ENCODE measurements at places on chromosomes 11 and 22.

- no peak for DNase-seq
Observed at GRCh38 chr11:99571094-99571493, 550.3 kb downstream of the CNTN5 start.

DNA sequence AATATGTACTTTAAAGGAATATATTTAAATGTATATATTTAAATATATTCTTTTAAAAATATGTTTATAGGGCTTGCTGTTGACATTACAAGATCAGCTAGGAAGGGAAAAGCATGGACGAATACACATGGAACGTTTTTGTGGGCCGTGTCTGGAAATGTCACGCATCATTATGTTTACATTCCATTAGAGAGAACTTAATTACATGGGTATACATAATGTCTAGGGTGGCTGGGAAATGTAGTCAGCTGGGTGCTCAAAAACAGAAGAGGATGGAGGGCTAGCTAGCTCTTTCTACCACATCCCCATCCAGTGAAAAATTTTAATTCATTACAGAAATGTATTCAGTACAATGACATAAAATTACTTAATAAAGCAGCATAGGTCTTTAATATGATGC is 371.2 kb downstream of the DYNC2H1 start:
- DNase-seq: no peak

GRCh38 chr11:12090061-12090591 is 20.3 kb upstream of the MICAL2 start:
- peak; percentile 98 for DNase-seq

DNA sequence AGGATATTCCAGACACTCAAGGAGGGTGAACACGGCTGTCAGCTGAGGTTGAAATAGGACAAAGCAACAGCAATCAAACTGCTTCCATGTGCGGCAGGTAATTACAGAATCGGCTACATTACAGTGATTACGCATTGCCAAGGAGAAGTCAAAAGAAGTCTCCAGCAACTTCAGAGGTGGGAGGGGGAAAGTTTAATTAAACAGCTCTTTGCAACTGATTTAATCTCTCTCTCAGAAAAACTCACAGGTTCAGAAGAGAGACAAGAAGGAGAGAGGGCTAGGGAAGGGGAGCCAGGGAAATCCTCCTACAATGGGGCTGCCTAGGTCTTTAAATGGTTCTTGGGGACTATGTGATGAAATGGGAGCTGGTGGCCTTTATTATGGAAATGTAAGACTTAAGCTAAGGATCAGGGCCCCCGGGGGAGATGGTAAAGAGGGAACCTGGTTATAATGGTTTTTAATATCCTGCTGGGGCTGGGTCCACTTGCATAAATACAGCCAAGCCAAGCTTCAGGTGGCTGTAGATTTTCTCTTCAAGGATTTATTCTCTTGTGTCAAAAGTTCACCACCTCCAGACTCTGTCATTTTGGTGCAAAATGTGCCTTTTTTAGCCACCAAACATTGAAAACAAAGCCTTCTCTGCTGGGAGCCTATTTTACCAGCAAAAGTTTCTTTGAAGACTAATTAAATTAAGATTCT is 354.7 kb upstream of the NARS2 start:
- DNase-seq: no peak

DNA sequence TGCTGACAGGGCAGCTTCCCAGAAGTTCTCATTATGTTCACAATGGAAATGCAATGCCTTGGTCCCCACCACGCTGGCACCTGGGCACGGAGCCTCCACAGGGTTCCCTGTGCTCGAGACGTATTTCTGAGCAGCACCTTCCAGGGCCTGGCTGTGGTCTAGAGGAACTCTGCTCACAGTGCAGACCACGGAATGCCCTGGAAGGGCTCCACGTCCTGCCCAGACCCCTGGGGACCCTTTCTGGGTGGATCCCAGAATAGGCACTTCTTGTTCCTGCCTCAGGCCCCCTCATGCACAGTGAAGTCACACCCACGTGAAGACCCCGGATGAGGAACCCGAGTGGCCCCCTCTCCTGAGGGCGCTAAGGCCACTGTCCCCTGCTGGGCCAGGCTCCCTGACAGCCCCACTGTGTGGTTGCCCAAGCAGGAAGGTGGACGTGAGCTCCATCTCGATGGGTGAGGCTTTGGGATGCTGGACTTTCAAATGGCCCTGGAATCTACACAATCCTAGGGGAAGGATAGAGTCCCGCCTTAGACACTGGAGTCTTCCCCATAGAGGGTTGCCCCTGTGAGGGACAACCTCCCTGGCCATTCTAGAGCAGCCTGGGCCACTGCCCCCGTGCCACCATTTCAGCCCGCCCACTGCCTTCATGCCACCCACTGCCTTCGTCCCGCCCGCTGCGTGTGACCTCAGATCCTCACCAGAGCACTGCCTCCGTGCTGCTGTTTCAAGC is 1106.8 kb downstream of the BRD1 start:
- DNase-seq: no peak

GRCh38 chr11:94641167-94641761 is 74.1 kb downstream of the PIWIL4 start:
- no peak for DNase-seq

- DNase-seq: no peak
Observed at GRCh38 chr11:76632492-76632891, 38.1 kb downstream of the LRRC32 start.

GRCh38 chr22:36510966-36511881 is 4.4 kb upstream of the FOXRED2 start:
- no peak for DNase-seq

GRCh38 chr11:19253153-19253745 is 12.5 kb upstream of the E2F8 start:
- DNase-seq: no peak

GRCh38 chr22:24156141-24156912 is 25.0 kb upstream of the SUSD2 start:
- DNase-seq: no peak

DNA sequence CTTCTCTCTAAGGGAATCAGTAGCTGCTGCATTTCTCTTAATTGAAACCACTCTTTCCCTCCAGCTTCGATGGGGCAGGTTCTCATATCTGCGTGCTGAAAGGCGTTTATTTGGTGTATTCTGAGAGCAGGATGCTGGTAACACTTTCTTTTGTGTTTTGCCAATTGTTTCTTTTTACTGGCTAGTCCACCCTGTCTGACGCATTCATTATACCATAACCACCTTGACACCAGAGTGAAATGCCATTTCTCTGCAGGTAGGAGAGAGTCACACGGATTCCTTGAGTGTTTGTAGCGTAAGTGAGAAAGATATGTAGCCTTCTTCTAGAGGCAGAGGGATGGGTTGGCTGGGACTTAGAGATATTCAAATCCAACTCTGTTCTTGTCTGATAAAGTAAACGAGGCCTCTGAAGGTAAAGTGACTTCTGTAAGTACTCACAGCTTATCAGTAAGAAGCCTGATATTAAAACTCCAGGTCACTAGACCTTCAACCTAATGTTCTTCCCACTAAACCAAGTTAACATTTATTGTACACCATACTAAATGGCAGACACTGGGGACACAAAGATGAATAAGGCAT is 21.4 kb downstream of the CD44 start:
- no peak for DNase-seq

DNA sequence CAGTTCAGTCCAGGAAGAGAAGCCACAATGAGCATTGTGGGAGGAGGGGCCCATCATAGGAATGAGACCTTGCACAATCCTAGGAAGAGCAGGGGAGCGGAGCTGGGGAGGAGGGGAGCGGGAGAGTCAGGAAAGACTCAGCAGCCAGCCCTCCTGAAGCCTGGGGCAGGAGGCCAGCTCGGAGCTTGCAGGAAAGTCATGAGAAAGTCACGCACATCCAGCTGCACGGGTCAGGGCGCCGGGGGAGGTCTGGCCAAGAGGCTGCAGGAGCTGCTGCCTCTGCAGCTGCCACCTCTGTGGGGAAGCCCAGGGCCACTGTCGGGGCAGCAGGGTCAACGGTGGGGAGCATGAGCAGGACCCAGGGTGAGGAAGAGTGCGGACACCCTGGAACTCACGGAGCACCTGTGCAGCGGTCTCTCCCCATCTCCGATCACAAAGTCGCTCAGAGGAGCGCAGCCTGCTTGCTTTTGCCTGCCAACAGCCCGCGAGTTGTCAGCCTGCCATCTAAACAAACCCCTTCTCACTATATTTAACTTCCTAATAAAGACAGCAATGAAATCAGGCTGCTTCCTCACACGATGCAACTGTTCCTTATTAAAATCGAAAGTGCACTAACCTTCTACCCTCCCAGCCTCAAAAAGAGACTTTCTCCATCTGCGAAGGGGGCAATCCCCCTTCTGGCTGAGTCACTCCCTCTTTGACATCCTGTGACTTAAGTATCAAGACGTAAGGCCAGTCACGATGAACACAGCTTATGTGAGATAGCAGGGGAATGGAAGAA is 52.9 kb upstream of the RTL6 start:
- no peak for DNase-seq

DNA sequence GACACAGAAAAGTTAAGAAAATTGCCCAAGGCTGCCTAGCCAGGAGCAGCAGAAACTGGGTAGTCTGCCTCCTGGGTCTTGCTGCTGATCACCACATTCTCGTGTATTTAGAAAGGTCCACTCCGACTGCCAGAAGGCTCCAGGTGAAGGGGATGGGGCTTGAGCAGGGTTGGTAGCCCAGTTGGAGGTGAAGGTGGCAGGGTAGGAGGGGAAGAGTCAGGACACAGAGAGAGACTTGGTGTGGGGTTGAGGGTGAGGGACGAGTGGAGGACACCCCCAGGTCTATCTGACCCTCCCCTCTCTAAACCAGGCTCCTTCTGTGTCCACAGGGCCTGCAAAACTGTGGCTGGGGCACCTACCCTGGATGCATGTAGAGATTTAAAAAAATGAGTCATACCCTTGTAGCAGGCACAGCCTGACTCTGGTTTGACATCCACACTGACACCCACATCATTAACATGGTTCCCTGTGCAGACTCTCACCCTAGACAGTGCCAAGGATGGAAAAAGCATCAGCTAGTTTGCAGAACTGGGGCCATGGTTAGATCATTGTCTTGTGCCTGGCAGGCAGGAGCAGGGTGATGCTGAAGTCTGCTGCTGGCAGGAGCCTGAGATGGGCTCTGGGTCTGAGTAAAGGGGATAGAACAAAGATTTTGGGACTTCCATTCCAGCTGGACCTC is 273.2 kb downstream of the TENM4 start:
- no peak for DNase-seq

DNA sequence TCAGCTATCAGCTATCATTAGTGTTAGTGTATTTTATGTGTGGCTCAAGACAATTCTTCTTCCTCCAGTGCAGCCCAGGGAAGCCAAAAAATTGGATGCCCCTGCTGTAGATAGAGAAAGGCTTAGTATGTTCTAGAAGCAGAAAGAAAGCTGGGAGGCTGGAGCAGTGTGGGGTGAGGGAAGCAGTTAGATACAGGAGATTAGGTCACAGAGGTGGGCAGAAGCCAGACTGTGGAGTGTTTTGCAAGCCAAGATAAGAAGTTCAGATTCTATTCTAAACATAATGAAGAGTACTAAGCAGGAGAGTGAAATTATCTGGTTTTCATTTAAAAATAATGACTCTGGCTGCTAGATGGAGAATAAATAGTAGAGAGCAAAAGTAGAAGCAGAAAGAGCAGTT is 381.7 kb downstream of the DCDC1 start:
- DNase-seq: no peak

DNA sequence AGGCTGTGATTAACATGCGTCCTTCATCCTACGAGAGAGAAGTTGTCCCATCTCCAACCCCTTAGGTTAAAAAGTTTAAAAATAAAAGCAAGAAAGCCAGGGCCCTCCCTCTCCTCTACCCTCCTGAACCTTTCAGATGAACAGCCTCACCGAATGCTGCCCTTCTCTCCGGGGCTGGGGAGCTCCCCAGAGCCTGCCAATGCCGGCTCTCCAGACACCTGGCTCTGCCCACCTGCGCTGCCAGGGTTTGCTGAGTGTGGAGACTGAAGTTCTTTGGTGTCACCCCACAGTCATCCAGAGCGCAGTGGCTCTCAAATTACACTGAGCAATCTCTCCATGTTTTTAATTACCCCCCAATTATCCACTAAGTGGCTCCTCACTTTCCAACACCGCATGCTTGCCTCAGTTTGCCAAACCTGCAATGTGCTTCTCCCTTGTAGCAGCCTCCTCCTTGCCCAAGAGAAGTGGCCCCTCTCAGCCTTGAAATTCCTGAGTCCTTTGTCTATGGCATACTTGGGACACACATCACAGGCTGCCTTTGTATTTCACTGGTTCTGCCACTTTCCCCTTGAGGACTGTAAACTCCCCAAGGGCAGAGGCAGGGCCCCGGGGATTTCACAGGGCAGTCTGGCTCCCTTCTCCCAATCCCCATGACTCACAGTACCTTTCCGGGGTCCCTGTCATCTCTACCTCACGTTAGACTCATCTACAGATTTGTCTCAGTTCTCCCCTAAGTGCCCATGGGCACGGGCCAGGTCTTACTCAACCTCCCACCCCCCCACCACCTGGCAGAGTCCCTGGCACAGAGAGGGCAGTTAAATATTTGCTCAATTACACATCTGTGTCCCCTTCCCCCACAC is 2.0 kb downstream of the MYH9 start:
- no peak for DNase-seq

DNA sequence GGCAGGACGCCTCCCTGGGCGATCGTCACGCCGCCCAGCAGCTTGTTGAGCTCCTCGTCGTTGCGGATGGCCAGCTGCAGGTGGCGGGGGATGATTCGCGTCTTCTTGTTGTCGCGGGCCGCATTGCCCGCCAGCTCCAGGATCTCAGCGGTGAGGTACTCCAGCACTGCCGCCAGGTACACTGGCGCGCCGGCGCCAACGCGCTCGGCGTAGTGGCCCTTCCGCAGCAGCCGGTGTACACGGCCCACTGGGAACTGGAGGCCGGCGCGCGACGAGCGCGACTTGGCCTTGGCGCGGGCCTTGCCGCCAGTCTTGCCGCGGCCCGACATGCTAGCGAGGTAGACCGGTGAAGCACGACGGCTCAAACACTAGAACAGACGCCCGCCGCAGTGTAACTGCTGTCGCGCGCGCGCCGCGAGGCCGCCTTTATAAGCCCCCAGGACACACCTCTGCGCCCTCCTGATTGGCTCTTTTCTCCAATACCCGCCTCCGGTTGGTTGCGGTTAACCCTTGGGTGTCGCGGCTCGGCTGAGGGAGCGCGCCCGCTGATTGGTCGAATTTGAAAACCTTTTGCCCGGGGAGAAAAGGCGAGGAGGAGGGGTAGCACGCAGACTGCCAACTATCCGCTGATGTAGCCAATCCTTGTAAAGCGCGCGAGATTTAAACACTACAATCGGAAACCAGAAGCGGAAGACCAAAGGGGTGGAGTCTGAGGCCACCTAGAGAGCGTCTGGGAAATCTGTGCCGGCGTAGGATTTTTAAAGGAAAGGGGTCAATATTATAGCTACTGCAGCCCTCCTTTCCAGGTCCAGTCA is 6.4 kb downstream of the DPAGT1 start:
- peak; percentile 97 for DNase-seq

DNA sequence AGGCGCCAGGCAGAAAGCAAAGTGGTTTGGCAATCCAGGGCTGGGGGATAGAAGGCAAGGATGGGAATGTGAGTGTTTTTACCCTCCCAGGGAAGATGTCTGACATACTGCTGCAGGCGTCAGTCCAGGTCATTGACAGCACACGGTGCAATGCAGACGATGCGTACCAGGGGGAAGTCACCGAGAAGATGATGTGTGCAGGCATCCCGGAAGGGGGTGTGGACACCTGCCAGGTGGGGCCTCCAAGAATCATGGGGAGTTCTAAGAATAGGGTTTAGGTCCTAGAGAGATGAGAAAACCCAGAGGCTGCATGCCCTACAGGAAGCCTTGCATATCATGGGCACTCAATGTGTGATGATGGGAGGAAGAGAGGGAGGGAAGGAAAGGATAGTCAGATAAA is 28.3 kb upstream of the SMIM35 start:
- no peak for DNase-seq
